SHP77 treated with DMSO at 0.1 percent for 48 hours (cell line): ENCODE measurements at places on chromosomes 4 and X.

- DNase-seq, result no peak
These were observed 56.0 kb downstream of the SPRY1 start for GRCh38 chr4:123452616-123453015.

DNA sequence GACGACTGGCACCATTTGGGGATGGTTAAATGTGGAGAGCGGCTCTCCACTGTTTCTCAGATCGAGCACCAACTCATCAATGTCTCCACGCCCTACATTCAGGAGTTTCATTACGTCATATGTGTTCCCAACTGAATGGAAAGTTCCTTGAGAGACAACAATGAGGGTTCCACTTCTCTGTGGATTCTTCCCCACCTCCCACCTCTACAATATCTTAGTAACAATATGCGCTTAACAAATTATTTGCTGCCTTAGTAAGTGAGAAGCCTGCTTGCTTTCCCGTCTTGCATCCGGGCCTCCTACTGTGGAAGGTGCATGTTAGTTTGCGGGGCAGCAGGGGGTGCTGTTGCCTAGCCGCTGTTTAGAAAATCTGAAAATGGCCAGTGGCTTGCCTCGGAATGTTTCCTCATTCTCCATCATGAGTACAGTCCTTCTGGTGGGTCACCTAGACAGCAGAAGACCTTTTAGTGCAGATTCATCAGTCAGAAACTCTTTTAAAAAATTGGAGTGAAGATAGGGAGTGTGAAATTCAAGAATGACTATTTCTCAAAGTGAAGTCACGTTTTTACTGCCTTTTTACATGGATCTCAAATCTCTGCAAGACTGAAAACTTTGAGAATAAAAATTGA, 55.7 kb downstream of the PHOX2B start:
- DNase-seq, result no peak

DNA sequence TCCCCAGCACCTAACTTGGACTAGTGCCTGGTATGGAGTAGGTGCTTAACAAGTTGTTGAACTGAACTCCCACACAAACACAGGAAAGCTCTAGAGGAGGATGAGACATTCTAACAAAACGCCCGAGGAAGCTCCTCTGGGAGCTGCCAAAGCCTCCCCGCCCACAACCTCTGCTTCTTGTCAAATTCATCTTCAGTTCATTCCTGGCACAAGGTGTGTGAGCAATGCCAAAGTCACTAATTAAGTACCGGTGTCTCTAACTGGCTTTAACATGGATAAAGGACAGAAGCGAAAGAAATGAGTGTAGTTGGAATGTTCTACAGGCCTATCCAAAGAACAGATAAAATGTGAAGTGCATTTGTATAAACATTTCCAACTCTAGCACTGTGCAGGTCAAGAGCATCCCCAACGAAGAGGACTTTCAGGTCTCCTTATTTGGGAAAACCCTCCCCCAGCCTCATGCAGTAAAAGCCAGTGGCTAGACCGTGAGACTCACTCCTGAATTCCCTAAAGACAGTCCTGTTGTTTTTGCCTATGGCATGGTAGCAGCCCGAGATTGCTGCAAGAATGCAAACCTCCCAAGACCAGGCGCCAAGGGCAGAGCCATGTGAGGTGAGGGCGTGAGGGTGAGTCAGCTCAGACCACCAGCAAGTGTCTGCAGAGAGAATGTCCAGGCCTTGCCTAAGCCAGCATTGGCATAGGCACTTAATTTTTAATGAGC, 72.2 kb upstream of the KLF3 start:
- no peak for DNase-seq

GRCh38 chr4:105122350-105122749, 24.3 kb upstream of the TET2 start:
- no peak for DNase-seq

GRCh38 chrX:39158801-39159657, 357.8 kb downstream of the MID1IP1 start:
- DNase-seq, result no peak

DNA sequence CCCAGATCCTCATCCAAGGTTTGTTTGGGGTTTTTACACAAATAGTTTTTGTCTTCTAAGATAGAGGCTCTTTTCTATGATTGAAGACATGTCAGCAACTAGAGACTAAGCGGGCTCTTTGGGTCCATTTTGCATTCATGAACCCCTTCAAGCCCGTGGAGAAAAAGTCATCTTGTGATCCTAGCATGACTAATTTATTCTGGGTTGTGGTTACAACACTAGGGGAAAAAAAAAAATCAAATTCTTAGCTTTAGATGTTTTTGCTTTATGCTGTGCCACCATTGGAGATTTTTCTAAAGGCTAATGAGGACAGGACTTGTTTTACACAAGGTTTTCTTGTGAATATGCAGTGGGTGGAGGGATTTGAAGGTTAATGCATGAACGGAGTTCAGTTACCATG, 440.0 kb downstream of the PCDH7 start:
- no peak for DNase-seq

DNA sequence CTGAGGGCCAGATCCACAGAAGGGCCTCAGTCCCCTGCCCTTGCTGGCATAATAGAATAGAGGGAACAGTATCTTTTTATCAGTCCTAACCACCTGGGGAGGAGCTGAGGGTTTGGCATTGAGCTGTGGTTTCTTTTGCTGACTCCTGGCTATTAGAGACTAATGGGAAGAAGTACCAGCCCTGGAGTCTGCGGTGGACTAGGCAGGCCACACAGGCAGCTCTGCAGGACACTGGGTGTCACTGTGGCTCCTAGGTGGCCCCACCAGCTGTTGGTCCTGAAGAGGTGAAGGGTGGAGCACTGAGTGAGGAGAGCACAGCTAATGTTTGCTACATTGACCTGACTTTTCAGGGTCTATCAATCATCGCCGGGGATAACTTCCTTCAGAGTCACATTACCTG, 52.8 kb upstream of the GPC4 start:
- DNase-seq, result no peak

DNA sequence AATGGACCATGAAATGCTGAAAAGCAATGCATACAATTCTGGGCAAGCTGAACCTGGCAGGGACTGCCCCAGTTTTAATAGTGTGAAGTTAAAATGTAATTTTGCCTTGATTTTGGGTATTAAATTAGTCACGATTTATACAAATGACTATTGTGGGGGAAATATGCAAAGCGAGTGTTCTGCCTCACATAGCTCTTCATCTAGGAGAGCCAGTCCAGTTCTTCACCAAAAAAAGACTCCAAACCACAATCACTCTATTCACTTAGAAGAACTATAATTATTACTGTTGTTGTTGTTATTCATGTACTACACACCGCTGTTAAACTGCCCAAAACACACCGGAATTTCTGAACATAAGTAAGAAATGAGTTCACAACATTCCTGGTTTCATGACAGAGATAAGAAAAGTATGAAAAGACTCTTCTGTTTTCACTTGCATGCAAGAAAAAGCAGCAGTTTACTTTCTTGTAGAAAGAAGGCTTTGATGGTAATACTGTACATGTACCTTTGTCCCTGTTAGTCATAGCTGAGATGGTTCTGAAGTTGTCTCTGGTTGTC, 101.9 kb downstream of the QRFPR start:
- DNase-seq, result no peak
